ENCODE measurements at places on chromosomes 2 and 18.

DNA sequence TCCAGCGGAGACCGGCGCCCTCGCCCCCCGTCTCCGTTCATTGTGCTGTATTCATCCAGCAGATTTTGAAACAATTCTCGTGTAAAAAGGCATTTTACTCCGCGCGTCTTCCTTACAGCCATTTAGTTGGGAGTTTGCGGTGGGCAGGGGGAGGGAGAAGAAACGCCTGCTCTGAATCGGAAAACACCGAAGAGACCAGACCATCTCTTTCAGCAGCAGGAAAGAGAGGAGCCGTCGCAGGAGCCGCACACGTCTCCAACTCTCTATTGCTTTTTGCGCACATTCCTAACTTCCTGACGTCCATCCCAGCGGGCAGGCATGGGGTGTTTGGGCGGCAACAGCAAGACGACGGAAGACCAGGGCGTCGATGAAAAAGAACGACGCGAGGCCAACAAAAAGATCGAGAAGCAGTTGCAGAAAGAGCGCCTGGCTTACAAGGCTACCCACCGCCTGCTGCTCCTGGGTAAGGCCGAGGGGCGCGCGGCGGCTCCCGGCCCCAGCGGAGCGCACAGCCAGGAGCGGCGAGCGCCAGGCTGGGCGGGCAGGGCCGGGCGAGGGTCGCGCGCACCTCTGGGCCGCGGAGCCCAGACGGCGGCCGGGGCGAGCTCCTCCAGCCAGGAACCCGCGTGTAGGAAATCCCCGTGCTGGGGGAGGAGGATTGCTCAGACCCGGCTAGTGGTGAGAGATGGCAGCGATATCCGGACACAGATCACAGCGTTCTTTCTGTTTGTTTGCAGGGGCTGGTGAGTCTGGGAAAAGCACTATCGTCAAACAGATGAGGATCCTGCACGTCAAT is 63.2 kb downstream of the GNAL start:
- no peak for DNase-seq

DNA sequence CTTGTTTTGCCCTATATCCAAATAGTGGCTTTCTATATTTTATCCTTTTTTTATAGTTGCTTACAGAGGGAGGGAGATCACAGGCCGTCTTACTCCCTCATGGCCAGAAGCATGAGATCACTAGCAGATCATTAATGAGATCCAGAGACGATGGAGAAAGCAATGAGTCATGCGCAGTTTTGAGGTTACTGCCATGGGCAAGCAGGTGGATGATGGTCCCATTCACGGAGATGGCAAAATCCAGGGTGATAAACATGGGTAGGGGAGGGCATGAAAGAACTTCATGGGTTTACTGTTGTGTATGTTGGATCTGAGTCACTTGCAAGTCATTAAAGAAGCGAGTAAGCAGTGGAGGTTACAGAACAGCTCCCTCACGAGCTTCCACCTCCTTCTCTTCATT is 60.4 kb downstream of the C18orf63 start:
- DNase-seq: no peak

DNA sequence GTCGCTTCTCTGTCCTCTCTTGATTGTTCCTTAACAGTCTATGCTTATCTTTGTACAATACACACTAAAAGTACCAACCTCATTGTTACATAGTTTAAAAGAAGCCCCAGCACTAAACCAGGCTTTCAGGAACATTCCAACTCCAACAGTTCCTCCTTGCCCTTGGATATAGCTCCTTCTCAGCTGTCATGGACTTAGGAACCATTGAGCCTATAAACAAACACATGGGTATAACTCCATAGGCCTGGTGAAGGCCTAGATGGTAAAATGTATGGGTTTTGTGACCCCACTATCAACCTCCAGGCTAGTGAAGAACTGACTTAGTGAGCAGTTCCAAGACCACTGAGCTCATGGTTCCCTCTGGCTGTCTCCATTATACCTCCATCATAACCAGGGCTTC is 74.8 kb upstream of the SLC39A10 start:
- no peak for DNase-seq

GRCh38 chr2:86661333-86661732 is 37.7 kb upstream of the RNF103 start:
- no peak for DNase-seq

GRCh38 chr2:126449677-126450076 is 206.3 kb upstream of the GYPC start:
- DNase-seq: no peak

DNA sequence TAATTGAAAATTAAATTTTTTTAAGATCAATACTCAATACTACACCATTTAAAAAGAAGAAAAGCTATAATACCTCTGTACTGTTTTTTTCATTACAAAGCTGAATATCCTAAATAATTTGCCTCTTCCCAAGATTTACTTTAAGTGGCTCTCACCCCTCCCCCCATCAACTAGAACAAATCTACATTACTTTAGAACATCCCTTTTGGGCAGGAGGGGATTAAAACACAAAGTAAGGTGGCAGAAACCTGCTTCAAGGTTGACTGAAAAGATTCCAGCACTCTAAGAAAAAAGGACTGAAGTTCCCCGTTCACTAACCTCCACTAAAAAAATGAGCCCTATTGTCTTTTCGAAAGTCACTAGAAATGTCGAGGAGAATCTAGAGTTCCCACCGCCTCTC is 42.3 kb downstream of the SLC38A11 start:
- DNase-seq: no peak

DNA sequence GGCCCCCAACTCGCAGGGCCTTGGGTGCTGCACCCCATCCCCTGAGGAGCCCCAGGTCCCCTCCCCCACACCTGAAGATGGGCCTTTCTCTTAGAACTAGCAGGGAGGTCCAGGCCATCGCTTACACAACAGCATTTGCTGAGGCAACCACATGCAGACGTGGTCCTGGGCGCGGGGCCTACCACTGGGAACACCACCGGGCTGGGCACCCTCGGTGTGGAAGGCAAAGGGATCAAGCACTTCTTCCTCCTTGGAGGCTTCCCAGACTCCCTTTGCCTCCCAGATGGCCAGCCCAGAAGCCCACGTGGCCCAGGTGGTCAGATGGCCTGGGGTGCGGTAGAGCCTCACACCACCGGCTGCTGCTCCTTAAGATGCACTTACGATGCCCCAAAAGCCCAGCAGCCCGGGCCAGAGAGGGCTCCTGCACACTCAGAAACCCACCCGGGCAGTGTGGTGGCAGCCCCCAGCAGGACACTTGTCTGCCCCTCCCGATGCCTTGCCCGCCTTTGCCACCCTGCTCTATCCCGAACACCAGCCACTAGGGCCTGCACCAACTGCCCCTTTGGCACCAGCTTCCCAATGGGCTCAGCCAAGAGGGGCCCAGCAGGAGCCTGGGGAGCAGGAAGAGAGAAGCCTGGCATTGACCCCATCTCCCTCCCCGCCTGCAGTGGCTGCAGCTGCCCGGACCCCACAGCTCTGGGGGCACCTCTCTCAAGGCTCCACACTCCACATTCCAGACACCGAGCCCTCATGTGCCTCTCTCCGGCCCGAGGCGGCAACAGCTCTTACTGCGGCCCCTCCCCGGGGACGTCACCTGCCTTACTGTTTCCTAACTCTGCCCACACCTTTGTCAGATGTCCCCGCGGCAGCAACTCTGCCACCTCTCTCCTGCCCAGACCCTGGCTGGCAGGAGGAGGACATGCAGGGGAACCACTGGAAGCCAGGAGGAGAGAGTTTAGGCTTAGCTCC is 13.9 kb upstream of the MLPH start:
- no peak for DNase-seq

GRCh38 chr18:12837747-12838146 is 46.3 kb downstream of the PTPN2 start:
- no peak for DNase-seq
